Cardiac septum (tissue), 1 donor: ENCODE measurements at places on chromosomes 16 and 17. TPM values are rescaled to one million over a fixed set of nuclear protein-coding genes. Genes with fewer than 3 reads are reported as not detected.

TK1 gene
- total RNA-seq, result 1.2 TPM

- DNase-seq, result no peak
These were observed 29.8 kb downstream of the SLC39A11 start for GRCh38 chr17:73062726-73063125.

DNA sequence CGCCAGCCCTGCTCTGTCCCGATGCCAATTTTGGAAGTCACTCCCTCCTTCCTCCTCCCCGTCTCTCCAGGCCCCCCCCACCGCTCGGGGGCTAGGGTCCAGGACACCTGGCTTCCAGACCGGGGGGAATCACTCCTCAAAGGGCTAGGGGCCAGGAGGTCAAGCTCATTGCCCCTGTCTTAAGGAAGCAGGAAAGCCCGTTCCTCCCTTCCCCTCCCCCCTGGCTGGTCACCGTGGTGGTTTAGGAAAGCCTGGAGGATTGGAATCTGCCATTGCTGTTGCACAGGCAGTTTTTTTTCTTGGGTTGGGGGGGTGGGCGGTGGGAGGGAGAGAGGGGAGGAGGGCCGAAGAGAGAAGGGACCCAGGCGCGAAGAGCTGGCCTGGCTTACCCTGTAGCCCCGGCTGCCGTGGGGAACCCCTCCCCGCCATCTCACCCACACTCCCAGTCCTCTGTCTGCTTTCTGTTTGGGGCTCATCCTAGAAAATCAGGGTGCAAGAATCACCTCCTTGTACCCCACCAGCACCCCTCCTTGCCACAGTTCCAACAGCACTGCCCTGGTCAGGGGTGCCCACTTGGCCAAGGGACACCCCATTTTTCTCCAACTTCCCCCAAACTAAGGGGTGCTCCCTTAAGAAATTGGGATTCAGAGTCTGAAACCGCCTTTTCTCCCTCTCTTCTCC is 2.9 kb upstream of the BCL6B start:
- peak; percentile 70 for DNase-seq

TMEM208 gene
- total RNA-seq, result 16.3 TPM

SULT1A4 gene
- total RNA-seq, result 3.2 TPM

SLC43A2 gene
- total RNA-seq, result 4.8 TPM

GRCh38 chr16:84597931-84598351 is 19.9 kb downstream of the COTL1 start:
- no peak for DNase-seq

HES7 gene
- total RNA-seq, result 0.65 TPM

GRCh38 chr16:89605186-89605970 is 8.1 kb upstream of the DPEP1 start:
- DNase-seq, result no peak

GRCh38 chr17:83202002-83203000 is 122.9 kb downstream of the METRNL start:
- DNase-seq, result peak; percentile 74
